ENCODE measurements at places on chromosomes 2 and 18.

GRCh38 chr18:77990131-77990530, 740.5 kb downstream of the GALR1 start:
- DNase-seq, result no peak

GRCh38 chr2:166188084-166188483, 60.3 kb upstream of the SCN1A start:
- no peak for DNase-seq

GRCh38 chr2:71544919-71545571, 91.7 kb downstream of the DYSF start:
- no peak for DNase-seq

GRCh38 chr18:68779169-68779568, 18.7 kb upstream of the CCDC102B start:
- DNase-seq, result no peak

- DNase-seq, result peak; percentile 60
These were observed 74.7 kb downstream of the HNRNPLL start for GRCh38 chr2:38528008-38528442.

DNA sequence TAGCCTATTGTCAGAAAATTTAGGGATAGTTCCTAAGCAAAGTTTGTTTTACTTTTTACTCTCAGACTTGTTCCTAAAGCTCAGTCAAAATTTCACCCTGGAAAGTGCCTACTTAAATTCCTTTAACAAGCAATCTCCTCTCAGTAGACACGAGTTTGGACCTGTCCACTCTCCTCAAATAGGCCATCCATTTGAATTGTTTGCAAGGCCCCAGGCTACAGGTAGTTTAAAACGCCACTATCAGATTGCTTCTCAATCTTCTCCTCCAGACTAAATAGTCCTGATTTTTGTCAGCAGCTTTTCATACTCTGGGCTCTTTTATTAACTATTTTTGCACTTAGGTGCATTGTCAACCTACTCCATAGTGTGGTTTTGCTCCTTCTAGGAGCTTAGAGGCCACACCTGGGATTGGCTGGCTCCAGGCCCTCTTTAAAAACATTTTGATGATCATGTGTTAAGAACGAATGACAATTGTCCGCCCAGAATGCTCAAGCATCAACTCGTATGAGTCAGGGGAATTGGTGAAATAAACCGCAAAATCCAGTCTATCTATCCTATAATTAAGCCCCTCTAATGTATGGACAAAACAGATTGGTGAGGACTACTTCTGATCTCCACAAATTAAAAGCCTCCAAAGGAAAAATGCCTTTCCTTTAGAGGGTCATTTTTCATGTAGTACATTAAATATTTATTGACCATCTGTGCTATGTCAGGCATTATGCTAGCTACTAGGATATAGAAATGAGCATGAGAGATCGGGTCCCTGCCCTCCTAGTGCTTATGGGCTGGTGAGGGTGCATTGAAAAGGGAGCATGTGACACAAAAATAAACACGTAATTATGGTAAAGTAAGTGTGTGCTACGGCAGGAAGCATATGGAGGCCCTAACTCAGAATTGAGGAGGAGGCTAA, 333.8 kb upstream of the TNP1 start:
- DNase-seq, result no peak

GRCh38 chr18:79405781-79406575, 10.2 kb downstream of the NFATC1 start:
- peak; percentile 88 for DNase-seq

DNA sequence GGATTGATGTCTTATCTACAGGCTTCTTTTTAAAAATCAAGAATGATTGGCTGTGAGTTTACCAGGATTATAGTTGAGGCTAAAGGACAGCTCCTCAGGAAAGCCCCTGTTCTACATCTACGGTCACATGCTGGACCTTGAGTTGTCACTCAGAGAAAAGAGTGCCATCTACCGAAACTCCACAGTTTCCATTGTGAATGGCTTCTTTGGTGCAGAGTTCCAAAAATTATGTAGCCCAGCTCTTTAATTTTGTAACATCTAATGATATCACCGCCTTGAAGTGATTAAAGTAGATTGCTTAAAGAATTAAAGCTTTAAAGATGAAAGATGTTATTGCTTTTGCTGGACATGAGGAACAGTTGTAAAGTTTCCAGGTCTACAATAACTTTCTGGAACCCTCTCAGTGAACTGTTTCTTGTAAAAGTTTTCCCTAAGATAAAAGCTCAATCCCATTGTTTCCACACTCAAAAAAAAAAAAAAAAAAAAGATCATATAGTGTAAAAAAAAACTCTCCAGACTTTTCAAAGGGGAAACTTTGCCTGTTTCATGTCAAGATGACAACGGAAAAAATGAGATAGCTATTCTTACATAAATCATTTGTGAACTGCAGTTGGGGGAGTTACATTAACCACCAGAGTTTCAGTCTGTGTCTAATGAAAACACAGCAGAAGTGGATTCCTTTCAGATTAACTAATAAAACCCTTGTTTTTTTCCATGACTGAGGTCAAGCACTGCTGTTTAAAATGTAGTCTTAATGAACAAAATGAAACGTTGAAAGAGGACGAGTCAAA, 4.3 kb downstream of the COL3A1 start:
- peak; percentile 71 for DNase-seq

GRCh38 chr2:20544153-20544747, 97.4 kb downstream of the RHOB start:
- DNase-seq, result no peak

DNA sequence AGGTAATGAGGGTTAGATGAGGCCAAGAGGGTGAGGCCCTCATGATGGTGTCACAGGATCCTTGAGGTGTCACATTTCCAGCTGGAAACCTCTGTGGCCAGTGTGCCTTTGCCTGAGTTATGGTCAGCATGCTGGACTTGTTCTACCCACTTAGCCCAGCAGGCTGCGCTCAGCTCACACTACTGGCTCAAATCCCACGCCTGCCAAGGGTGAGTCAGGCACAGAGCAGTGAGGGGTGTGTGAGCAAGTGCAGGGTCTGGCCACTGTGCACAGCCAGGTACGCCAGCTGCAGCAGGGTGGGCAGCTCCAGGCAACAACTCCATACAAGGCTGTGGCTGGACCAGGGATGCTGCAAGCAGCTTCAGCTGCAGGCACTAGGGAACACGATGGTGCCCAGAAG, 616.6 kb upstream of the FSHR start:
- no peak for DNase-seq

- no peak for DNase-seq
These were observed 309.3 kb upstream of the MYT1L start for GRCh38 chr2:2640371-2640770.

GRCh38 chr2:2191110-2191707, 139.9 kb downstream of the MYT1L start:
- DNase-seq, result no peak

GRCh38 chr2:233811732-233812131, 33.6 kb downstream of the MROH2A start:
- no peak for DNase-seq

DNA sequence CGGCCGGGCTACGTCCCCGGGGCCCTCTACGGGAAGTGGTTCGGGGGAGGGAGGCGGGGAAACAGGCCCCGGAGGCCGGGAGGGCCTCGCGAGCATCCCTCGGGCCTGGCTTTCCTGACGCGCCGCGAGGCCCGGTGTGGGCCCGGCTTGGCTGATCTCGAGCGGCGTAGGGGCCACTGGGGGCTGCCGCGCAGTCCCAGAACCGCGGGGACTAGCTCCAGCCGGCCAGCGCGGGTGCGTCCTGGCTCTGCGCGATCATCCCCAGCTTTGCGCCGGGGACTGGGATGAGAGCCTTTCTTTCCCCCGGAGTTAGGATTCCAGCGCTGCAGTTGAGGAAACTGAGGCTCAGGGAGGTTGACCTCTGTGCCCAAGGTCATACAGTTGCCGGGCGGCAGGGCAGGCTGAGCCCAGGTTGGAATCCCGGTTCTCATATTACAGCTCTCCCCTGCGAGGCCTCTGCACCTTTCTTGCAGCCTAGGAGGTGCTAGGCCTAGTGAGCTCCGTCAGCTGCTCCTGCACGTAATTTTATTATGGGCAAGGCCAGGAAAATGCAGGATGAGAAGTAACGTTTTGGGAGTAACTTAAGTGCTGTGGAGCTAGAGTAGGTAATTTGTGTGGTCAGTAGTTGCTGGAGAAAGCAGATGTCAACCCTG, 501 bp downstream of the LPIN1 start:
- no peak for DNase-seq

DNA sequence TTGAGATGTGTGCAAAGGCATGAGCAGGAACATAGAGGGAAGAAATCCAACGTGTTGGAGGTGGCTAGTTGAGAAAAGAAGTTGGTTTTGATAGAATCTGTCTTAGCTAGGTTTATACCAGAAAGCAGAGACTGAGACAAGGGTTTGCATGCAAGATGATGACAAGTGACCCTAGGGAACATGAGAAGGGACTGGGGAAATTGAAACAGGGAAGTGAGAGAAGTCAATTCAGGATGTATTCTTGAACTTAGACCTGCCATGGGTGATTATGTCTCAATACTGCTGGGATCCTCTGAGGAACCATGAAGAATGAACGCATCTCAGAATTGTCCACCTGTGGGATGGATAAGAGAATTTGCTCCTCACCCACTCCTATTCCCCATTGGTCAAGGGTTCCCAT, 20.5 kb downstream of the IL36A start:
- no peak for DNase-seq

DNA sequence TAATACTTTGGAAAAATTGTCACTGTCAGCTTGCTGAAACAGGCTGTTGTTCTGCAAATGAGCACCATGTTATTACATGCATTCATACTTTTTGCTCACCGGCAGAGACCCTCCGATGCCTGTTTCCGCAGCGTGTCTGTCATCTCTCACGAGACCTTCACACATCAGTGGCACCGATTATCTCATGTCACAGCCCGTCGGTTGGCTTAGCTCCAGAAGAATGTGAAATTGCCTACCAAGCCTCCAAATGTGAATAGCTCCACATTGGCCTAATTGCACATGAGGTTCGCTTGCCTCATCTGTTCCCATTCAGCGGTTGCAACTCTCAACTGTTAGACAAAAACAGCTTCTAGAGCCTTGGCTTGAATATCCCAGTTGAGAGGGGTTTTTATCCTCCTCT, 233.0 kb downstream of the ACTR3 start:
- DNase-seq, result no peak

- no peak for DNase-seq
These were observed 40.4 kb downstream of the CYRIA start for GRCh38 chr2:16625201-16625729.

DNA sequence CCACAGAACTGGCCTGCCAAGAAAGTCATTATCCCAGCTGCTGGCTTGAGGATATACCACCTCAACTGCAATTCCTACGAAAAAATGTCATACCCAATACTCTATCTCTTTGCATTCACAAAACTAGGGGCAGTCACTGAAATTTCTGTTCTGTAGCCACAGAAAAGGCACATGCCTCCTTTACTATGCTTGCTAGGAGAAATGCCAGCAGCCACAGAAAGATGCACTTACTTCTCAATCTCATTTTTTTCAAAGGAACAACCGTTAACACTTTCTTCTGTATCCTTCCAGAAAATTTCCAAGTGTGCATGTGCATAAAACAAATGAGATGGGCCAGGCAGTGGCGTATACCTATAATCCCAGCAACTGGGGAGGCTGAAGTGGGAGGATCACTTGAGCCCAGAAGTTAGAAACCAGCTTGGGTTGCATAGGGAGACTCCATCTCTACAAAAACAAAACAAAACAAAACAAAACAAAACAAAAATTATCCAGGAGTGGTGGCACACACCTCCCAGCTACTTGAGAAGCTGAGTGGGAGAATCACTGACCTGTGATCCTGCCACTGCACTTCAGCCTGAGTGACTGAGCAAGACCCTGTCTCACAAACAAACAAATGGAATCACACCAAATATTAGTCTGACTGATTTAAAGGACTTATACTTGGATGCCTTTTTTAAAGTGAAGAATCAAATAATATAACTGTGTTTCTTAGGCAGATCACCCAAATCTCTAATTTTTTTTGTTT, 22.4 kb upstream of the PUM2 start:
- DNase-seq, result no peak

DNA sequence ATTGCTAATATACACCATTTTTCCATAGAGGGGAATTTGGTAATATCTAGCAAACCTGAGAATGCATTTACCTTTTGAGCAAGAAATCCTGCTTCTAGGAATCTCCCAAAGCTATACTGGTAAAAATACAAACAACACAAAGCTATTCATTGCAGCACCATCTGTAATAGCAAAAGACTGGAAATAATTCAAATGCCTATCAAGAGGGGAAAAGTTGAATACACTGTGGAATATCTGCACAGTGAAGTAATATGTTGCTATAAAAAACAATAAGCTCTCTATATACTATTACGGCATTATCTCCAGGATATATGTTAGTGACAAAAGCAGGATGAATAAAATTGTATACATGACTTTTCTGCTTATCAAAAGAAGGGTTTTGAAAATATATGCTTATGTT, 112.3 kb upstream of the CHAC2 start:
- DNase-seq, result no peak

GRCh38 chr2:234032279-234032856, 18.1 kb upstream of the SPP2 start:
- DNase-seq, result peak; percentile 70

GRCh38 chr2:236644067-236644466, 74.4 kb downstream of the ACKR3 start:
- no peak for DNase-seq

DNA sequence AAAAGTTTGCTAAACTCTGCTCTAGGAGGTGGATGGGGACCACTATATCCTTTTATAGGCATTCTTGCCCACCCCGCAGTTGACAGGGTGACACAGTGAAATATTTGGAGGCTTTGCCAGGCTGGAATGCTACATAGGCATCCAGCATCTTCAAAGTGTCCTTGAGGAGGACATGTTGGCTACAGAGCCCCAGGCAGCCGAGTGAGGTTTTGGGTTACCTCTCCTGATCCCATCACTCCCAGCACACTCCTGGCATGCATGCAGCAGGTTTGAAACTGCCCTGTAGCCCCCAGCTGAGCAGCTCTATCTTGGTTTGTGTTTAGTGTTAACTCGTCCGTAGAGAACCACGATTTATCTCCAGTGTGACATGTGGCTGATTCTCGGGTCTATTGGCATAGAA, 7.3 kb downstream of the FOSL2 start:
- DNase-seq, result no peak

DNA sequence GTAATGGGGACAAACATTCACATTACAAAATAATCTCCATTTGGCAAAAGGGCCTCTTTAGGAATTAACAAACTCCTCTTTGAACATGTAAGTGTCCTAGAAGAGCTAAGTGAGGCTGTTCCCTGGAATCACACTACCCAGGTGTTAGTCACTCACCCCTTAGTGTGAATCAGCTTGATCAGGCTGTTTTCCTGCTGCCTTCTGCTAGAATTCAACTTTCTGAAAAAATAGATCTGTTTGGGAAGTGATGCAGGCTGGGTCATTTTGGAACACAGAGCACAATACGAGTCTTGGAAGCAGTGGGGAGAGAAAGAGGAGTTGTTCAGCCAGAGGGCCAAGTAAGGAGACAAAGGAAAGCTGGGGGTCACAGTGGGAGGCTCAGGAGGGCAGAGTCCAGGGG, 40.0 kb downstream of the TTC32 start:
- no peak for DNase-seq

GRCh38 chr2:163253621-163254285, 415.2 kb upstream of the KCNH7 start:
- DNase-seq, result no peak

GRCh38 chr18:77559274-77559910, 309.7 kb downstream of the GALR1 start:
- no peak for DNase-seq
